ENCODE measurements at places on chromosomes 7 and 10. TPM values are rescaled to one million over a fixed set of nuclear protein-coding genes. Genes with fewer than 3 reads are reported as not detected.

DNA sequence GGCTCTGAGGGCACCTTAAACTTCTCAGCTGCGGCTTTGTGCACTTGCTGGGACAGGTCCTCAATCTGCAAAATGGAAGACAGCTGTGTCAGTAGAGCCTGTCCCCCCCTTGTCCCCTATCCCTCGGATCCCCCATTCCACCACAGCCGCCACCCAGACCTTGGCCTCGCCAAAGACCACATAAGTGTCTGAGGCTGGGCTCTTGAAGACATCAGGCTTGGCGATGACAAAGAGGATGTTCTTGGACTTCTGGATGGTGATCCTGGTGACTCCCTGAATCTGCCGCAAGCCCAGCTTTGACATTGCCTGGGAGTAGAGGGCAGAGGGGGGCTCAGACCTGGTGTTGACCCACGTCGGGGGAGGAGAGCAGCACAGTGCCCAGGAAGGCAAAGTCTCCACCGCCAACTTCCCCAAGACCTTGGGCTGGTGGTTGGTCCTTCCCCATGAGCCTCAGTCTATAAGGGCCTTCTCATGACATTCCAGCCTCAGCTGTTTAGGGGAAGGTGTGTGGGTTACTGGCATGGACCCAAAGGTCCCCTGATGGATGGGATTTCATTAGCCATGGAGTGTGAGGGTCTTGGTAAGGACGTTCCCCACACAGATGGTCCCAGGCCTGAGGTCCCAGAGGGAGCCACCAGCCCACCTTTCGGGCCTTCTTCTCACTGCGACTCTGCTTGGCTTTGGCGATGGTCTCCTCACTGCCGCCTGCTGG is 7.7 kb downstream of the NACAD start:
- DNase-seq, result no peak

DNA sequence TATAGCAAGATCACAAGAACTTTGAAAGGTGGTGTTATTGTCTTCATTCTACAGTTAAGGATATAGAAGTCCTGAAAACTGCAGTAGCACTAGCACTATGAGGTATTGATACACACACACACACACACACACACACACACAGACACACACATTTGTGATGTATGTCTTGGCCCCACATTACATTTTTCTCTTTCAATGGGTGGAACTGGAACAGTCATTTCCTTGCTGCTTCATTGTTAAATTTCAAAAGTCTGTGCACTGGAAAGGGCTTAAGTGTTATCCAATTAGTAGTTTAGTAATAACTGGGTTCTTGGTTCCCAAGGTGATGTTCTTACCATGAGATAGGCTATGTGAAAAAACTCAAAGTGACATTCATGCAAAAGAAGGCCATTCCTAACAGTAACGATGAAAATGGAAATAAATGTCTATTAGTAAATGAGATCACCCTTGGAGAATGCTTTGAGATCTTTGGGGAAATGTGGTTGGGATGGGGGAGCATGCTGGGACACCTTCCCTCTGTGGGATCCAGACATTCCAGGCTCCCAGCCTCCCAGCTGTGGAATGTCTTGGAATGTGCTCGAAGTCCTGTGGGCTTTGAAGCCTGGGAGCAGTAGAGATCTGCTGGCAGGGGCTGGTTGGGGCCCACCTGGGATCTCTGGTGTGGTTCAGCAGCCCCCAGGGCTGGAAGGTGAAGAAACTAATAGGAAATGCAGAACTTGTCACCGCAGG is 37.4 kb upstream of the CALD1 start:
- no peak for DNase-seq

- DNase-seq, result no peak
Measured at GRCh38 chr7:94980418-94981142, 73.2 kb downstream of the PPP1R9A start.

DNA sequence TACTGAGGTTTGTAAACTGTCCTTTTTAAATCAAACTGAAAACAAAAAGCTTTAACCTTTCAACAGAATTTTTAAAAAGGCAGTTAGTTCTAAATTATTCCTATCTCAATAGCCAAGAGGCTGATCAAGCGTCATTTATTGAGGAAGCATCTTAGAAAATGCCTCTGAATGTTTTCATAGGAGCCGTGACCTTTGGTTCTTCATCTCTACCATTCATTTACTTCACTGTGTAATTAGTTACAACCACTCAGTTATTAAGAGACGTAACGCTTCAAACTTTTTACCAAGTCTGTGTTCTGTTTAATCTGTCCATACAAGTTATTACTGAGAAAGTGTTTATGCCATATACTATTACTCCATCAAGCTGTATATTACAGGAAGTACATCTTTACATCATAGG is 107.4 kb upstream of the KMT2E start:
- no peak for DNase-seq

DNA sequence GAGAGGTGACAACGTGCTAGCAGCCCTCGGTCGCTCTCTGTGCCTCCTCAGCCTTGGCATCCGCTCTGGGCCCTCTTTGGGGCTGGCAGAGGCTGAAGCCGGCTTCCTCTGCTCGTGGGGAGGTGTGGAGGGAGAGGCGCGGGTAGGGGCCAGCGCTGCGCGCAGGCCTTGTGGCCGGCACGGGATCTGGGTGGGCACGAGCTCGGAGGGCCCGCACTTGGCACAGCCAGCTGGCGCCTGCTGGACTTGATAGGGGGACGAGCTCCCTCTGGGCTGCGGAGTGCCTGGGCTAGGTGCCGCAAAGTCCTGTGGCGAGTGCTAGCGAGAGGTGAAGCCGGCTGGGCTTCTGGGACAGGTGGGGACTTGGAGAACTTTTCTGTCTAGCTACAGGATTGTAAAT is 170.7 kb downstream of the EXOC4 start:
- no peak for DNase-seq

DNA sequence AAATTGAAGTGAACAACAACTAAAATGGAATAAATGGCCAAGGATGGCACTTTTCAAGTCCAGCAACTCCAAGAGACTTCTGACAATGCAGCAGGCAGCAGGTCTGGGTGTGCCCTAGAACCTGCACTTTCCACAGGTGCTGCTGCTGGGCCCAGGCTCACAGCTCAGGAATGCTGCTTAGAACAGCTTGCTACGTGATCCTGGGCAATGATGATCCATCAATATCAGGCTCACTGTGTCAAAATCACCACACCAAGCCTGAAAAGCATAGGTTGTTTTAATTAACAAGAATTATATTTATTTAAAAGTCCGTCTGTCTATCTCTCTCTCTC is 148.4 kb downstream of the TNS3 start:
- no peak for DNase-seq

DNA sequence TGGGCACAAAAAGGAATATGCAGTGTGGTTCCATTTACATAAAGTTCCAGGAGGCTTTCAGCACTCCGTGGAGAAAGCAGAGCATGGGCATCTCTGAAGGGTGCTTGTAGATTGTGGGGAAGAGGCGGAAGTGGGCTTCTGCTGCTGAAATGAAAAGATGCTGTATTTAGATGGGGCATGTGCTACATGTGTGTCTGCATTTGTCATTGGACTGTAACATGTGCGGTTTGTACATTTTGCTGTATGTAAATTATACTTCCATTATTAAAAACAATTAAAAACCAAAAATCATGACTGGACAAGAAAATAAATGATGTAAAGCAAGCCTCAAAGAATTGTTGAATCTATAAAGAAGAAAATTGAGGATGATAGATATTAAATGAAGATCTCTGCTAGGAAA is 334.0 kb downstream of the WDR37 start:
- no peak for DNase-seq

DNA sequence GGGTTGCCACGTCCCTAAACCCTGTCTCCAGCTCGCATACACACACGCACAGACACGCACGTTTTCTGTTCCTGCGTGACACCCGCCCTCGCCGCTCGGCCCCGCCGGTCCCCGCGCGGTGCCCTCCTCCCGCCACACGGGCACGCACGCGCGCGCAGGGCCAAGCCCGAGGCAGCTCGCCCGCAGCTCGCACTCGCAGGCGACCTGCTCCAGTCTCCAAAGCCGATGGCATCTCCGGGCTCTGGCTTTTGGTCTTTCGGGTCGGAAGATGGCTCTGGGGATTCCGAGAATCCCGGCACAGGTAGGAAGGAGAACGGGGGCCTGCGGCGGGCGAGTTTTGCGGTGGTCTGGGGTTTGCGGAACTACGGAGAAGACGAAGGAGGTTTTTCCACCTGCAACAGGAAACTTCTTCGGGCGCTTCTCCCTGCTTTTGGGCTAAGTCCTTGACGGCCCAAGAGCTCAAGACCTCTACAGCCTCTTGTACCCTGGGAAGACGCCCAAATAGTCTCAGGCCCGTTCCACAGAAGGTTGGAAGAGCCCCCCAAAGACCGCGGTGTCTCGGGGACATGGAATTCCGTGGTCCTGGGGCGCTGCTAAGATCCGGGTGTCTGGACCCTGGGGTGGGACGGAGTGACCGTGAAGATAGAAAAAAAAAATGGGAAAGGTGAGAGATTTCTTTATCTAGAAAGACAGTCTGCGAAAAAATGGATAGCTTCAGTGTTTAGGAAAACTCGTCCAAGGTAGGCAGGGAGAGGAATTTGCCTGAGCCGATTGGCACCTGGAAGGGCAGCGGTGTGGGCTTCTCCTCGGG is at the start of gene GAD2:
TSS of gene GAD2 (plus strand) at position 190 of the 811 bp plus-strand sequence. CDS start at position 226, 36 bp downstream.
- DNase-seq, result no peak

GRCh38 chr10:126234630-126235029 is 153.6 kb downstream of the ADAM12 start:
- no peak for DNase-seq

GRCh38 chr10:130432850-130433249 is 296.7 kb downstream of the GLRX3 start:
- DNase-seq, result no peak

- no peak for DNase-seq
Measured at GRCh38 chr10:95819620-95820329, 63.8 kb downstream of the ENTPD1 start.

DNA sequence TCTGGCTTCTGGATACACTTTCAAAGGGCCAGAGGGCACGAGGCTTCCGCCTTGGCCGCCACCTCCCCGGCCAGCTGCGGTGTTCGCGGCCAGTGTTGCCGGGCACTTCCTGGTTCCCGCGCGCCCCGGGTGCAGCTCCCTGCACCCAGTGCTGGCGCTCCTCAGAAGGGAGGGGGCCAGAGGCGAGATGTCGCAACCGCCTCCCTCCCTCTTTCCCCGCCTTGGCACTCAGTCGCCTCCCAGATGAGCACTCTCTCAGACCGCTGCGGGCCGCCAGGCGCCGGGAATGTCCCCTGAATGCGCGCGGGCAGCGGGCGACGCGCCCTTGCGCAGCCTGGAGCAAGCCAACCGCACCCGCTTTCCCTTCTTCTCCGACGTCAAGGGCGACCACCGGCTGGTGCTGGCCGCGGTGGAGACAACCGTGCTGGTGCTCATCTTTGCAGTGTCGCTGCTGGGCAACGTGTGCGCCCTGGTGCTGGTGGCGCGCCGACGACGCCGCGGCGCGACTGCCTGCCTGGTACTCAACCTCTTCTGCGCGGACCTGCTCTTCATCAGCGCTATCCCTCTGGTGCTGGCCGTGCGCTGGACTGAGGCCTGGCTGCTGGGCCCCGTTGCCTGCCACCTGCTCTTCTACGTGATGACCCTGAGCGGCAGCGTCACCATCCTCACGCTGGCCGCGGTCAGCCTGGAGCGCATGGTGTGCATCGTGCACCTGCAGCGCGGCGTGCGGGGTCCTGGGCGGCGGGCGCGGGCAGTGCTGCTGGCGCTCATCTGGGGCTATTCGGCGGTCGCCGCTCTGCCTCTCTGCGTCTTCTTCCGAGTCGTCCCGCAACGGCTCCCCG is at the start of gene FFAR4:
TSS of gene FFAR4 (plus strand) at position 231 of the 842 bp plus-strand sequence. CDS start at position 287, 56 bp downstream.
- peak; percentile 40 for DNase-seq

GRCh38 chr7:1858435-1859265 is 188.6 kb downstream of the ELFN1 start:
- no peak for DNase-seq

DNA sequence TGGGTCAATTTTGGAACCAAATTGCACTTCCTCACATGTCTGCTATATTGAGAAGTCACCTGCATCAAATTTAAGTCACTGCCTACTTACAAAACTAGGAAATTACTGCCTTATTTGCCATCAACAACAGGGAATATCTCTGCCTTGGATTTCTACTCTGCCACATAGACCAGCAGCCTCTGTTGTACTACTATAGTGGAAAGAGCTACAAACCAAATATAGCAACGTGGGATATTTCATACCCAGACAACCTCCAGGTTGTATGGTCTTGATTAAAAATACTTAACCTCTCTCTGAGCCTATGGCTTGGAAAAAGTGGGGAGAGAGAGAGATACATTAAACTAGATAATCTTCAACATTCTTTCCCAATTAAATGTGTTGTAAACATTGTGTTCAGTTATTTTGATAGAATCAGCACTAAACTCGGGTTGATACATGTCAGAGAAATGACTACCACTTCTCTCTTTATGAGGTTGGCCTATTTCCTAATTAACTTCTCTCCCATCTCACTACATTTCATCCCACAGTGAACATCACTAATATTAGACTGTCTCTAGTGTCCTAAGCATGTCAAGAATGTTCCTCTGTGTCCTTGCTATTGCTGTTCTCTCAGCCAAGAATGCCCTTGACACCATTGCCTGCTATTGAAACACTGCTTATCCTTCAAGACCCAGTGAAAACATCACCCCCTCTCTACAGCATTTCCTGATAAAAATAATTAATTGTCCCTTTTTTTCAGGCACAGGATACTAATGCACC is 421.2 kb downstream of the IPMK start:
- no peak for DNase-seq

DNA sequence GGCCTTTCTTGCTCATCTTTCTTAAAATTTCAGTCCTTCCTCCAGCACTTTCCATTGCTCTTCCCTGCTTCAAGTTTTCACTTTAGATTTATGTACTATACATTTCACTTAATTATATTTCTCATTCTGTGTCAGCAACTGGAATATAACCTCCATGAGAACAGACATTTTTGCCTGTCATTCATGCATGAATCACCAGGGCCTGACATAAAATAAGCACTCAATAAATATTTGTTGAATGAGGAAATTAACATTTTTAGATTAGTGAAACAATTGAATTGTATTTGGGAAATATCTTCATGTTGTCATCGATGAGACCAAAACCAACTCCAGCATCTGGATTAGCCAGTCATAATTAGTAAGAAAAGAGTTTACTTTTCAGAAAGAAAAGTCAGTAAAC is 6.1 kb downstream of the SAMD9L start:
- DNase-seq, result no peak

GRCh38 chr7:114957444-114957843 is 35.5 kb downstream of the MDFIC start:
- DNase-seq, result peak; percentile 30

GRCh38 chr10:77774940-77775391 is 137.4 kb upstream of the KCNMA1 start:
- no peak for DNase-seq

Gene ABLIM1
- 135 TPM for total RNA-seq

Gene PDK4
- total RNA-seq, result 86.9 TPM

Gene TCAF2
- total RNA-seq, result 4.4 TPM

Gene OR2A25
- total RNA-seq, result not detected

Gene GPR37
- total RNA-seq, result 2.8 TPM

Gene IGFBP3
- 76.5 TPM for total RNA-seq

Gene AKR1D1
- not detected for total RNA-seq

Gene AMZ1
- 8.3 TPM for total RNA-seq

Gene HOXA5
- total RNA-seq, result 61.9 TPM

Gene CLRN3
- not detected for total RNA-seq

Gene GSTO2
- total RNA-seq, result 10.6 TPM

Gene PLA2G12B
- 2.0 TPM for total RNA-seq

Gene ANKRD61
- not detected for total RNA-seq
